ENCODE measurements at places on chromosomes 6 and 20. TPM values are rescaled to one million over a fixed set of nuclear protein-coding genes. Genes with fewer than 3 reads are reported as not detected.
A peak's percentile ranks its signal among the peaks of the same experiment; 100 is the strongest.

- no peak for DNase-seq
Observed at GRCh38 chr6:163813979-163814493, 399.5 kb downstream of the QKI start.

- DNase-seq, result no peak
Observed at GRCh38 chr6:122075084-122075838, 324.2 kb upstream of the HSF2 start.

Gene BTNL2
- total RNA-seq, result not detected

Gene MOCS1
- 11.6 TPM for total RNA-seq

Gene RING1
- total RNA-seq, result 43.9 TPM

DNA sequence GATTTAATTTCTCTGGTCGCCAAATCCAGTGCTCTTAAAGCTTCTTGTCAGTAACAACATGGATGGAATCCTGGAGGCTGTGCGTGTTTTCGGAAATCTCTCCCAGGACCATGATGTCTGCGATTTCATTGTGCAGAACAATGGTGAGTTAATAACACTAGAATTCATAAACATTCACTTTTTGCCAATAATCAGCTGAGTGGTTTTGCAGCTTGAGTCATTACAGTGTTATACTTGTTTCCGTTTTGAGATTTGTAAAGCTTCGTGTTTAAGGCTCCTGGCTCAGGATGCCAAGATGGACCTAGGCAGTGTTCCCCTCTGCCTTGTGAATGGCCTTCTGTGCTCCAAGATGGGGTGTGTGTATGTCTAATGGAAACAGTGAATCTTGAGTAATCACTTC, 113.8 kb downstream of the ARMC2 start:
- DNase-seq, result no peak

- no peak for DNase-seq
Observed at GRCh38 chr6:163950159-163950558, 535.6 kb downstream of the QKI start.

Gene DSP
- 76.9 TPM for total RNA-seq

- DNase-seq, result no peak
Observed at GRCh38 chr6:82775981-82776380, 289.7 kb downstream of the UBE3D start.

DNA sequence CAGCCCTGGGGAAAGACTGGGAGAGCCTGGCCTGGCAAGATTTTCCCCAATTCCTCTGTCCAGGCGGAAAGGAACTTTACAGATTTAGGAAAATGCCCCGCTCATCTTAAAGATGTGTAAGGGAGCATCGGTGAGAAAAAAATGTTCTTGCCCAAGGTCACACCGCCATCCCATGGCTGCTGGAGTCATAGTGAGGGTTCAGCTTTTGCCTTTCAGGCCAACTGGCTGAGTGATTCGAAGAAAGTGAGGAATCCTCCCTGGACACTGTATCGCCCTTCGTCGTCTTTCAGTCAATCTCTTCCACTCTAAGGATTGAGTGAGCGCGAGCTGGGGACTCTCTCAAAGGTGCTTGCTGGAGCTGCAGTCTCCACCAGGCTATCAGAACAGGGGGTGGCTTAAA, 1.4 kb downstream of the WFDC2 start:
- no peak for DNase-seq

GRCh38 chr6:147257760-147258159, 53.5 kb downstream of the STXBP5 start:
- DNase-seq, result no peak

DNA sequence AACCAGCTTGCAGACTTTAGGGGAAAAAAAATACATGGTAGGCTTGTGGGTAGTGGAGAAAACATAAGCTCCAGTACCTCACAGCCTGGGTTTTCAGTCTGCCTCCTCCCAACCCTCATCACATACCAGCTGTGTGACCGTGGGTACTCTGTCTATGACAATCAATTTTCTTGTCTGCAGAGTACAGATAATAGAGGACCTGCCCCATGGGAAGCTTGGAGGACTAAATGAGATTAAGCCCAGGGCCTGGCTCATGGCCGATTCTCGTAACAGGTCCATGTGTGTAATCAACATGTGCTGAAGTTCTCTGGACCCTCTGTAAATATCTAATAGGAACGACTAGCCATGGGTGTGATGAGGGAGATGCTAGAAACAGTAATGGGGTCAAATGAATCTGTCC, 34.0 kb downstream of the NT5E start:
- DNase-seq, result no peak

DNA sequence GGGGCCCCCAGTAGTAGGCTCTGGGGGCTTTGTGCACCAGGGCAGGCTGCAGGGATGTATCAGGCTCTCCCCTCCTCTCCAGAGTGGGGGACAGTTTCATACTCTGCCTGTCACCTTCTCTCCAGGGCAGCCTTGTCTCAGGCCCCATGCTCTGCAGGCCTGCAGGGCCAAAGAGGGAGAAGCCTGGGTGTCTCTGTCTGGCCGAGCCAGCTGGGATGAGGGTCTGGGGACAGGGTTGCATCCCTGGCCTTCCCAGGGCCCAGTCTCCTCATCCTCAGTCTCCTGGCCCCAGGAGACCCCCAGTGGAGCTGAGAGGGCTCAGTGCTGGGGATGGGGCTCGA, 14.8 kb upstream of the IP6K3 start:
- DNase-seq, result no peak

- DNase-seq, result peak; percentile 40
Observed at GRCh38 chr20:49318430-49319207, 40.8 kb upstream of the ZNFX1 start.

- no peak for DNase-seq
Observed at GRCh38 chr20:2163757-2164156, 62.1 kb downstream of the STK35 start.

Gene NR2E1
- total RNA-seq, result 0.83 TPM

DNA sequence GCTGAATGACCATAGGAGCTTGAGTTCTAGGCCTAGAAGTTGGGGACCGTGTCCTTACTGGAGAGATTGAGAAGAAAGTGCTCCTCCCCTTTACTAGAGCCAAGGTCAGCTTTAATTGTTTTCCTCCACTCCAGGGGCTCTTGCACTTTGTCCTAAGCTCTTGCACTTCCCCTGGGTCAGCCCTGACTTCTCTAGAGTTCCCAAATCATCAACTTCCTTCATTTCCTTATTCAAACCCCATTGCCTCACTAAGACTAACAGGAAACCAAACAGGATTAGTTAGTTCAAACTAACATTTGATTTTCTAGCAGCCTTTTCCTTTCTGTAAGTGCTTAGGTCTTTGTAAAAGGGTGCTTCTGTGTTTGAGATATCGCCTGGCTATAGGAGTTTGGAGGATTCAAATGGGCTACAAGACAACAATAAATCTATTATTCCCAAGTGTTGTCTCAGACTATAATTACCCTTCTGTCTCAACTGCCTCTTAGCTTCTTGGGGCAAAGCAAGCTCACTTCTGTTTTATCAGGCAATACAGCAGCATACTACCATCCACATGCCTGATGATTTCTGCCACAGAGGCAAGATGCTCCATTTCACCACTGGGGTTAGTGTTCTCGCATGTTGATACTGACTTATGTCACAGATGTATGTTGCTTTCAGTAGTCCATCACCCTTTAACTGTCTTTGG, 12.8 kb upstream of the DTNBP1 start:
- no peak for DNase-seq

Gene KAT14
- 19.6 TPM for total RNA-seq

Gene EYS
- total RNA-seq, result 4.5 TPM

DNA sequence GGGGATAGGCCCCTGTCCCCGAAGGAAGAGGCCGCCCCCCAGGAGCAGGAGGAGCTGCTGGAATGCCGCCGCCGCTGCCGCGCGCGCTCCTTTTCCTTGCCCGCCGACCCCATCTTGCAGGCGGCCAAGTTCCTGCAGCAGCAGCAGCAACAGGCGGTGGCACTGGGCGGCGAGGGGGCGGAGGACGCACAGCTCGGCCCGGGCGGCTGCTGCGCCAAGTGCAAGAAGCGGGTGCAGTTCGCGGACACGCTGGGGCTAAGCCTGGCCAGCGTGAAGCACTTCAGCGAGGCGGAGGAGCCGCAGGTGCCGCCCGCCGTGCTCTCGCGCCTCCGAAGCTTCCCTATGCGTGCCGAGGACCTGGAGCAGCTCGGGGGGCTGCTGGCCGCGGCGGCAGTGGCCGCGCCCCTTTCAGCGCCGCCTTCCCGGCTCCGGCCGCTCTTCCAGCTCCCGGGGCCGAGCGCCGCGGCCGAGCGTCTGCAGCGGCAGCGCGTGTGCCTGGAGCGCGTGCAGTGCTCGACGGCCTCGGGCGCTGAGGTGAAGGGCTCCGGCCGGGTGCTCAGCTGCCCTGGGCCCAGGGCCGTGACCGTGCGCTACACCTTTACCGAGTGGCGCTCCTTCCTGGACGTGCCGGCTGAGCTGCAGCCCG, 630 bp downstream of the PPP1R3G start:
- peak; percentile 11 for DNase-seq

- no peak for DNase-seq
Observed at GRCh38 chr6:154613137-154613676, 102.7 kb upstream of the CNKSR3 start.

- DNase-seq, result no peak
Observed at GRCh38 chr20:1282966-1283365, 16.9 kb downstream of the SNPH start.

DNA sequence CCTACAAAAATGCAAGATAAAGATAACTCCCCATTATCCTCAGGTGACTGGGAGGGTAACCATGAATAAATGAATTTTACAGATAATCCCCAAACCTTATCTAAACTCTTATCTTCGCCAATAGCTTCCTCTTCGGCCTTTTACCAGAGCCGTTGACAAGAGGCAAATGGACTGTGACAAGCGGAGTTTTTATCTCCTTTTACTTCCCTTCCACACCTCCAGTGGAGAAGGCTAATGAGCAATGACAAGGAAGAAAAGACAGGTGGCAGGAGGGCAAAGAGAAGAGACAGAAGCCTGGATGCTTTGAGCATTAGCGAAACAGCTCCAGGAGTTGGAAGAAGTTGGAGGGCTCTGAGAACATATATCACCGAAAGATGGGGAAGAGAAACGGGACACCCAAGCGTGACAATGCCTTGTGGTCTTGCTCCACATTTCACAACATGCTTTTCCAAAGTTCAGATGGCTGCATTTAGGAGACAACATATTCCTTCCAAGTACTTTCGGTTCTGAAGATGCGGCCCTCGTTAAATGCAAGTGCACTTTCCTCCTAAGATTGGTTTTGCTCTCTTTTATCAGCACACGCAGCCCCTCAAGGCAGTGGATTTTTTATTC, 69.2 kb downstream of the PRDM1 start:
- DNase-seq, result no peak

DNA sequence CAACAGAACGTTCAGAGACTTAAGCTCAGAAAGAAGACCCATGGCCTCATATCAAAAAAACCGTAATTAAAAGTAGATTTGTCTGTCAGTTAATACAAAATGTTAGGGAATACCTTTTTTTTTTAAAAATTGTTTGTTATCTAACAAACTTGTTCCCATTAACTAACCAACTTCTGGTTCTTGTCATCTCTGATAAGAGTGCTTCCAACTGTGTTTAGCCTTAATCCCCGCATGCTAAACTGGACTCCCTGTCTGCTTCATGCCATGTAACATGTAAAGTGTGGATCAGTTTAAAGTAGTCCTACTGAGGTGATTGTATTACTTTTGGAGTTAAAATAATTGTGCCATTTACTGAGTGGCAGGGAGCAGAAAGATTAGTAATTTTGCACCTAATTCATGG, 6.3 kb downstream of the JARID2 start:
- no peak for DNase-seq

GRCh38 chr20:38005903-38006302, 27.4 kb downstream of the TTI1 start:
- DNase-seq, result no peak

DNA sequence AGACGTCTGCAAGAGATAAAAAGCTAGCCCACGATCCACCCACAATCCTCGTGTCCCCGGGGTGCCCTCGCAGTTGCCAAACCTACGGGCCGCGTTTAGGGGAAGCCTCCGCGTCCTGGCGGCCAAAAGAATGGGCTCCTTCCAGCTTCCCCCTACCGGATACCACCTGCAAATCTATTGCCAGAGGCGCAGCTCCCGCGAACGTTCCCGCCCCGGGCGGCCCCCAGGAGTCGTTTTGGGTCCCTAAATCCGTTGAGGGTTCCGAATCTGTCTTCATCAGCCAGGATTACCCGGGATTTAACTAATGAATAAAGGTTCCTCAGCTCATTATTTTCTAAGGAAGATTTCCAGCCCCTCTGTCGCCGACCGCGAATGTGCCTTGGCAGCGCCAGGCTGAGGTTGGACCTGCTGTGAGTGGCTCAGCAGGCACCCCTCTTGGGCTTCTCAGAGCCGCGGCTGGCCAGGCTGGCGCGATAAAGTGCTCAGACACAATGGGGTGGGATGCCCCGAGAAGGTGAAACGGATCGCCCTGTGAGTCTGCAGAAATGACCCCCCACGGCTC, 2.8 kb upstream of the VSX1 start:
- no peak for DNase-seq

DNA sequence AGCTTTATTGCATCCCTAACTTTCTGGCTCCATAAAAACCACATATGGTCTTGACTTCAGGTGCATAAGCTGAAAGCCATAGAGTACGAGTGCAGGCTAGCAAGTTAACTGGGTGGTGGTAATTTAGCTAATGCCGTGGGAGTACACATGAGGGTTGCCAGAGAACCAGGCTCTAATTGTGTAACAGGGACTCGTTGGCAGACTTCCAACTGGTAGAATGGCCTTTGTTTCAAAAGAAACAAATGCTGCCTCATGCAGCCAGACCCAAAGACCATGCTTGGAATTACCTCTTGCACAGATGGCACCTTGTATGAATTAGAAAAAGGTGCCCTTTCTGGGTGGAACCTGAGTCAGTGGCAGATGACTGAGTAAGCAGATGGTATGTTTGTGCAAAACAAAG, 73.2 kb downstream of the LY86 start:
- peak; percentile 90 for DNase-seq

GRCh38 chr20:7090811-7091210, 323.3 kb downstream of the BMP2 start:
- no peak for DNase-seq

- DNase-seq, result no peak
Observed at GRCh38 chr6:168650671-168651111, 209.7 kb downstream of the SMOC2 start.

DNA sequence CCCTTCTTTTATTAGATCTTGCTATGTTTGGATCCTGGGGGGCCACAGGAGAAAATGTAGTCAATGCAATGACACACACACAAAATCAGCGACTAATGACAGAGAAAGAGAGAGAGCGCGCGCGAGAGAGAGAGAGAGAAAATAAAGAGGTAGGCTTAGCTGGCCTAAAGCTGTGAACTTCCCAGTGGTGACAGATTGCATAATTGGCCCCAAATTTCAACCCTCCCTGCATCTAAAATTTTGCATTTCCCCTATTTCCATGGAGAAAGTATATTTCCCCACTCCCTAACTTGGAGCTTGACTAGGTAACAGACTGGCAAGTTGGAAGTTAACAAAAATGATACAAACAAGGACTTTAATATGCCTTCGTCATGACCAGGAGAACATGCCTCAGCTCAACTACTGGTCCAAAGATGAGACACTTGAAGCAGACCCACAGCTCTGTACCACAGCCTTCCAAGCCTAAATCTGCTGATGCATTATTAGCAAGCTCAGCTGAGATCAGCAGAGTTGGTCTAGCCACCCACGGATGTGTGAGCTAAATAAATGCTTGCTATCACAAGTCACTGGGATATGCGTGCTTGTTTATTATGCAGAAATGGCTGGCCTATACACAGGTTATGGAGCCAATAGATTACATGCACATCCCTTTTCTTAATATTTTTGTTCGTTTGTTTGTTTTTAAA, 118.1 kb upstream of the PRDM1 start:
- DNase-seq, result no peak

Gene IL20RA
- 0.99 TPM for total RNA-seq

All from spinal cord (tissue), 10 donors.